ENCODE measurements at places on chromosomes 12 and 14.
A peak's percentile ranks its signal among the peaks of the same experiment; 100 is the strongest.

- DNase-seq: no peak
Measured at GRCh38 chr14:82224610-82225009, 691.0 kb upstream of the SEL1L start.

- DNase-seq: peak; percentile 38
Measured at GRCh38 chr14:90235179-90235976, 21.0 kb upstream of the PSMC1 start.

- no peak for DNase-seq
Measured at GRCh38 chr14:46381674-46382073, 269.9 kb downstream of the RPL10L start.

- DNase-seq: no peak
Measured at GRCh38 chr12:116126610-116127009, 150.9 kb downstream of the MED13L start.

DNA sequence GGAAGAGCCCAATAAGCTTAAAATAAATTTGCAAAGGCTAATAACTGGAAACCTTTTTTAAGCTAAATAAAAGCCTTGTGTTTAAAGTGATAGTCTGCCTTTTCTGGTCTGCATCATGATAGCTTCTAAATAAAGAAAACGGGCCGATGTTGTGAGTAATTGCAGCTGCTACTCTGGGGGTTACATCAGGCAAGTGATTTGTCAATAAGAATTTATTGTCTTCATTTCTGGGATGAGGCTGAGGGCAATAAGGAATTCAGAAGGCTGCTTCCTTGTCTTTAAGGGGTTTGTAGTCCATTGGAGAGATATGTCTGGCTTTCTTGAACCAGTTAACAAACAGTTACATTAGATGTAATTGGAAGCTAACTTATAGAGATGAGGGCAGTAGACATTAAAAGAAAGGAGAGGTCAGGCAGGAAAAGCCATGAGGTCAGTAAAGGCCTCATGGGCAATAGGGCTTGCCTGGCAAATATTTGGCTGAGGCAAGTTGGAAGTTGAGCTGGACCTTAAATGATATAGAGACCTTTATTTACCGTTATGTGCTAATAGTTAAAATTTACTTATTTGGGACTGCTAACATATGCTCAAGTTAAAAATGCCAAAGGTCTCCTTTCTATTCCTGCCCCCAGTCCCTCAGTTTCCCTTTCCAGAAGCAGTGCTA lies 85.0 kb downstream of the CRADD start:
- peak; percentile 89 for DNase-seq

- no peak for DNase-seq
Measured at GRCh38 chr12:17108877-17109541, 503.0 kb upstream of the LMO3 start.

GRCh38 chr14:89720741-89721729 lies 233.5 kb downstream of the EFCAB11 start:
- no peak for DNase-seq

- peak; percentile 46 for DNase-seq
Measured at GRCh38 chr14:64632056-64632455, 72.2 kb upstream of the PLEKHG3 start.

DNA sequence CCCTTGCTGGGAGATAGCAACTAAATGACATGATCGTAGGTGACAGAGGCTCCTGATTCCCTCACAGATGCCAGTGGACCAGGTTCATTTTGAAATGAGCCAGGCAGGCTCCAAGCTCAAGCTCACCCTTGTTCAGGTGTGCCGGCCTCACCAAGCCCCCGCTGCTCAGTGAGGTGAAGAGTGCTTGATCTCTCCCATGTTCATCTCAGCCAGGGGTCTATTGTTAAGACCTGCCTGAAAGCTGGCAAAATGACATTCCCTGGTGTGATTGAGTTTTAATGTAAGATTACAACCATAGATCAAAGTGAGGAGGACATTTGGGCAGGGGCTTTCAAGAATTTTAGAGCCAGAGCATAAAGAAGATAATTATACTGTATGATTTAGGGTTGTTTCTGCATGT lies 497.9 kb downstream of the EGLN3 start:
- DNase-seq: no peak

DNA sequence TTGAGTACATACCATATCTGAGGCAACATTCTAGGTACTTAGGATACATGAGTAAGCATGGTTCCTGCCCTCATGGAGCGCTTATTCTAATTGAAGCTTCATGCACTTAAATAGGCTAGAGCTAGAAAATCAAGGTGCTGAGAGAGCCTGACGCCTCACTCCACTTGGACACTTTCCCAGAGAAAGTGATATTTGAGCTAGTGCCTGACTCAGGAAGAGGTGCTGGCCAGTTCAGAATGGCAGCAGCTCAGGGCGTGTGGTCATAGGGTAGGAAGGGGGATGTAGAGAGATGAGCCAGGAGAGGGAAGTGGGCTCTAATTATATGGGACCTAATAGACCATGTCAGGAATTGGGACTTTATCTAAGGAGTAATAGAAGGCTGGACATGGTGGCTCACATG lies 33.3 kb downstream of the TULP3 start:
- DNase-seq: no peak

DNA sequence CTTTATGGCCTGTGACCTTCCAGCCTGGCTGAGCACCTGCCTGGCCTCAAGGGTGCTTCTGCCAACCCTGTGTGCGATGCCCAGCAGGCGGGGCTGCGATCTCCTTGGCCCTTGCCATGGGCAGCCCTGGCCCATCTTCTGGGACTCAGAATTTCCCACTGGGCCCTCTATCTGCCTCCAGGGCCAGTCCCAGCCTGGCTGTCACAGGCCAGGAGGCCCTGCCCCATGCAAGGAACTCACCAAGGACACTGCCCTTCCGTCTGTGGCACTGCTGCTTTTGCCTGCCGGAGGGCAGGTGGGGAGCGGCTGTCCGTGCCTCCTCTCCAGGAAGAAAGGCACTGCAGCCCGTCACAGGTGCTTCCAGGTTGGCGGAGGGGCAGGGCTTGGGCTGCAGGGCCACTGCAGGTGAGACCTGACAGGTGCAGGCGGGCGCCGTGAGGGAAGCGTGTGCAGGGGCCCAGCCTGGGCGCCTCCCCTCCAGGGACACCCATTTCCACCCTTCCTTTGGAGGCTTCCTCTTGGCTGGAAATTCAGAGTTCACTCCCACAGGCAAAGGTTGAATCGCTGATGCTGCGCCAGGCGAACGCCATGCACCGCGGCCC lies 177.8 kb downstream of the KIF26A start:
- DNase-seq: no peak

GRCh38 chr12:74963867-74964331 lies 245.7 kb downstream of the KCNC2 start:
- DNase-seq: no peak

DNA sequence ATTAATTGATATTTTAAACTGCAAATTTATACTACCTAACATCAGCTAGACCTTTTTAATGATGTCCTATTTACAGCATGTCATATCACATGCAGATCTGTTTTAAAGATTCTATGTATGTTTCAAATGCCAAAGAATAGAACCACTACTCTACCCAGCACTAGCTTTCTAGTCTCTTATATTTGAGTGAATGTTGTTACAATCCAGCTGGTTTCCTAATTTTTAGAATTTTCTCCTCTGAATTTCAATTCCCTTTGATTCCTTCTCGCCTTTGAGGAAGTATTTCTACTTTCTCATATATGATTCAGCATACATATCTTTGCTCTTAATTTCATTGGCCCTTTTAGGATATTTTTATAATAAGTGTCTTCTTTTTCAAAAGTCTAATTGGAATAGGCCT lies 841.9 kb downstream of the TMTC2 start:
- DNase-seq: no peak

DNA sequence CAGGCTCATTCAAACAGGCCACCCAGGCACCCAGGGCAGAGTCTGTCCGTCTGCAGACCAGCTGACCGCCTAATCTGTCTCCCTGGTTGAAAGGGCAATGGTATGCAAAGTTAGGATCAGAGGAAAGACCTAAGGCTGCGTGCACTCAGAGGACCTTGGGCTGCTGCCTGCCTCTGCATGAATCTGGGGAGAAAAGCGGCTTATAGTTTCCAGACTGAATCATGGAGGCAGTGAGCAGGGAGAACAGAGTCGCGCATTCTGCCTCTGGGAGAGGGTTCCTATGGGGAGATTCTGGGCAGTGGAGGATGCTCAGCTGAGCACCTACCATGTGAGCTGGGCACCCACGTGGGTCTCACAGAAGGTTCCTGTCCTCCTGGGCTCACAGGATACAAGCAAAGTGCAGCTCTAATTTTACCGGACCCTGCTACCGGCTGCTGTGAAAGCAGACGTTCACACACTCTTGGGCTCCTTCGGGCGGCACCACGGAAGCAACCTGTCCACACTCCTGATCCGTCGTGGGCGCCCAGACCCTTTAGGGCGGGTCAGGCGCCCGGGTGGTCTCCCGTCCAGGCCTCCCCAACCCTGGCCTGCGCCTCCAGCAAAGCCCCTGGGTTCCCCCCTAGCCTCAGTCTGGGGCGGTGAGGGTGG lies 772 bp downstream of the SCARB1 start:
- DNase-seq: peak; percentile 62

- no peak for DNase-seq
Measured at GRCh38 chr12:73083736-73084135, 811.6 kb downstream of the TRHDE start.

DNA sequence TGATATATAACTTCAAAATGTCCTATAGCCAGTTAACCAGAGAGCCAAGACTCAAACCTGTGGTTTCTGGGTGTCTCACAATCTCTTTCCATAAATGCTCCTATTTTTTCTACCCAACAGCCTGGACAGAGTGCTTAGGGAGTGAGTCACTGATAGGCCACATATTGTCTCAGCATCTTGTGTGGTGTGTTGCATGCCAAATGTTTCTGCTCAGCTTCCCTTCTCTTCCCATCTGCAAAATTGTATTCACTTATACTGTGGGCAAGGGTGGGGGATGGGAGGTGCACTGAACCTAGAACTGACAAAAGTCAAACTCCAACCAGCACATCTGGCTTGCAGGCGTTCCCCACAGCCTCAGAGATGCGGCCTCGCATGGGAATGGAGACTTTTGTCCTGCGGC lies 123.3 kb downstream of the KCNA5 start:
- peak; percentile 87 for DNase-seq

- DNase-seq: no peak
Measured at GRCh38 chr12:12521044-12521485, 41.6 kb downstream of the DUSP16 start.

DNA sequence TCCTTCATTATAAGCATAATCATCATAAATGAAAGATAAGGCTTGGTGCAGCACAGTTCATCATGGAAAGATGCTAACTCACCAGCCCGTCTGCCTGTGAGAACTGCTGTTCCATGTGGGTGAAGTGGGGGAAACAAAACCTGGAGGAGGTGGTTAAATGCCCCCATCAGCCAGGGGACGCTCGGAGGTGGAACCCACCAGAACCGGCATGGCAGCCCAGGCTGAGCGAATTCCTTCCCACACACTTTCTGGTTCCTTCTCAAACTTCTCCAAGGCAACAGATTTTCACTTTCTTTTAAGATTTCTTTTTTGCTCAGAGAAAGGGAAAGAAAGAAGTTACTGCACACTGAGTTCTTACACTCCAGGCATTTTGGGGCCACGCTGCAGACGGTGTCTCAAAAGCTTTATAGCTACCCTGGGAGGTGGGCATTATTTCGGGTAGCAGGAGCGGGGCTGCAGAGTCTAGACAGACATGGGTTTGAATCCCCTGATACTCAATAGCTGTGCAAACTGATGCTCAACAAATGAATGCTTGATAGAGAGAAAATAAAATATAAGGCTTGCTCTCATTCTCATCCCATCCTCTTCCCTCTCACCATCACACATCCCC lies 190.7 kb downstream of the BCL11B start:
- no peak for DNase-seq

Data from foreskin melanocyte (primary cell).